Muscle of leg (tissue), 16 donors: ENCODE measurements at places on chromosomes 1 and 21.

- peak; percentile 24 for DNase-seq
These were observed 59.6 kb upstream of the ITPKB start for GRCh38 chr1:226798427-226799411.

DNA sequence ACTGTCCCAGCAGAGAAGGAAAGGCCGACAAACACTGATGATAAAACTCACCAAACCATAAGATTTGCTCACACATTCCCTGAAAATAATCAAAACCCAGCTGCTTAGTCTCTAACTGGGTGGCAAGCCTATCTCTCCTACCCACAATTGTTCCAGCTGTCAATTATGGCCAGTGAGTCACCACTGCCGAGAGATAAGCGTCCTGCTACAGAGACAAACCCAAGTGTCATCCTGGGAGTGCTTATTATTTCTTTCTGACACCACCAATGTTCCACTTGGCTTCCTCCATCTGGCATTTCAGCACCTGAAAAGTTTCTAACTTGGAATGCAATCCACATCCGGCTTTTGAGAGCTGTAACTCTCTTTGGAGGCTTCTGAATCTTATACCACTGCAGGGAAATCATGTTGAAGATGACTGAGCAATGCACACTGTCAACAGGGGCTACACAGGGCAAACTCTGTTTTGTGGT is 51.5 kb upstream of the VAV3 start:
- no peak for DNase-seq

- DNase-seq, result no peak
These were observed 112.4 kb downstream of the TBX19 start for GRCh38 chr1:168392958-168393549.

- no peak for DNase-seq
These were observed 47.9 kb downstream of the KCNAB2 start for GRCh38 chr1:6093611-6094010.
